ENCODE measurements at places on chromosomes 7 and 10.

GRCh38 chr7:122543891-122544290, 155.0 kb downstream of the RNF133 start:
- DNase-seq: no peak

DNA sequence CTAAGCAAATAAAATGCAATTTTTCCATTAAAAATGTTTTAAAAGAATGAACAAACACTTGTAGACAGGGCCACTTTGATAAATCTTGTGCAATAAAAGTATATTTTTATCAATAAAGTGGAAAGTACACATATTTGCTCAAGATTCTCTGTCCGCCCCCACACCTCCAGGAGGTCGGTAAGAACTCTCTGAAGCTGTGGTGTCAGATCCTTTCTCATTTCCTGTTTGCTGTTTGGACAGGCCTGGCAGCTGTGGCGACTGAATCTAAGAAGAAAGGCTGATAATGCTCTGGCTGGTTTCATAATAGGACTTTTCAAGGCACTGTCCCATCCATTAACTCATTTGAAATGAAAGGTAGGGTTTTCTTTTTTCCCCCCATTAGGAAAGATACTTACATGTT, 15.3 kb upstream of the ASB4 start:
- DNase-seq: no peak

DNA sequence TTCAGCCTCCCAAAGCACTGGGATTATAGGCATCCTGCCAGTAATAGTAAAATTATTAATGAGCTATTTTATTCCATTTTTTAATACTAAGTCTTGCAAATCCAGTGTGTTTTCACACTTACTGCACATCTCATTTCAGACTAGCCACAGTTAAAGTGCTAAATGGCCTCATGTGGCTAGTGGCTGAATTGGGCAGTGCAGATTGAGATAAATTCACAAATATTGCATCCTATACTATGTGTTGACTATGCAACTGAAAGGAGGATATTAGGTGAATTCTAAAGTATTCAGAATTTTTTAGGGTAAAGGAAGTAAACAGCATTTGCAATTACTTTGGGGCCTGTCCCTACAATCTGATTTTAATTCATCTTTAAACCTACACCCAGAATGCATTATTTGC, 10.2 kb downstream of the APBB1IP start:
- DNase-seq: no peak

- no peak for DNase-seq
Observed at GRCh38 chr7:137984181-137985041, 17.5 kb downstream of the CREB3L2 start.

DNA sequence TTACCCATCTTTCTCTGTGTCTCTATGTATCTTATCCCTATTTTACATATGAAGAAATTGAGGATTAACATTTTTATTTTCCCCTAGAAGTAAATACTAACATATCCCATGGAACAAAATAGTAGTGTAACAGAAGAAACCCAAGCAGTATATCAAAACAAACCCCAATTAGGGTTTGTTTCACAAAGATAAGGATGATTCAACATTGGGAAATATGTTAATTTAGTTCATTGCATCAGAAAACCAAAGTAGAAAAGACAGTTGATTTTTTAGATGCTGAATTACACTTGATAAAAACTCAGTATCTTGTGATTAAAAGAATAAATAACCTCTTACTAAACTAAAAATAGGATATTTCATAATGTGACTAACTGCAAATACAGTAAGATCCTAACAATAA, 87.8 kb downstream of the GLCCI1 start:
- DNase-seq: no peak

DNA sequence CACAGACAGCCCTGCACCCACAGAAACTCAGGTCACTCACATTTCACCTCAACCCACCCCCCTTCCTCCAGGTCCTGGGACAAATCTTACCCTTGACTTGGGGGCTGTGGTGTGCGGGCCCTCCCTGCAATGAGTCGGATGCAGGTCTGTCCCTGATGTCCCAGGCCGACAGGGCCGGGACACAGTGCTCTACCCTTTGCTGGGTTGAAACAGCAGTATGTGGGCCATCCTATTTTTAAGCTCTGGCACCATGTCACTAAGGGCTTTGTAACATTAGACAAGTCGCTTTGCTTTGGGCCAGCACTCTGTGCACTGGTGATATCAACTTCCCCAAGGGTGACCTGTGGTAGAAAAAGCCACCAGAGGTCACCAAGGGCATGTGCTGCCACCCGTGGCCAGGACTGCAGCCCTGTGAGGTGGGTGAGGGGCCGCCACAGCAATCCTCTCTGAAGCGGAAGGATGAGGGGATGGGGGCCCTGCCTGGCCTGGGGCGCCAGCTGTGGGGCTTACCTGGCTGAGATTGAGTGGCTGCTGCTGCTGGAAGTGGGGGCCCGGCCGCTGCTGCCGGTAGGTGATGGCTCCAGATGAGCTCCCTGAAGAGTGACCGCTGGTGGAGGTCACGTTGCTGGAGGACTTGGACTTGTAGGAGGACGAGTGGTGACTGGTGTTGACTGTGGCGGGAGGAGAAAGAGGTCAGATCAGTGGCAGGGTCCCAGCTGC, 51.3 kb downstream of the CLEC2L start:
- no peak for DNase-seq

DNA sequence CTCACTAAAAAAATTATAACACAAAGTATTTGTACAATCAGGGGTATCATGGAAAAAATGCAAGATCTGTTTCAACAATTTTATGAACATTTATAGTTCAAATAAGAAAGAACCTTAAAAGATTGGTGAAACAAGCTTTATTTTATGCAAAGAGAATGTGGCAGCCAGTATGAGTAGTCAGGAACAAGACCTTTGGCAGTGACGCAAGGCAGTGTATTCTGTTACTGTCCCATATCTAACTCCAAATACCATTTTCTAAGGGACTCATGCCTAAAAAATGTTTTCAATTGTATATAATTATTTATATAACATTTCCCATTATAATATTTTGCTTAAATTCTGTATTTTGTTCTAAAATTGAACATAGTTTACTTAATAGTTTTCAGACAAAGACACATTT, 19.1 kb upstream of the FAM53B start:
- DNase-seq: no peak

DNA sequence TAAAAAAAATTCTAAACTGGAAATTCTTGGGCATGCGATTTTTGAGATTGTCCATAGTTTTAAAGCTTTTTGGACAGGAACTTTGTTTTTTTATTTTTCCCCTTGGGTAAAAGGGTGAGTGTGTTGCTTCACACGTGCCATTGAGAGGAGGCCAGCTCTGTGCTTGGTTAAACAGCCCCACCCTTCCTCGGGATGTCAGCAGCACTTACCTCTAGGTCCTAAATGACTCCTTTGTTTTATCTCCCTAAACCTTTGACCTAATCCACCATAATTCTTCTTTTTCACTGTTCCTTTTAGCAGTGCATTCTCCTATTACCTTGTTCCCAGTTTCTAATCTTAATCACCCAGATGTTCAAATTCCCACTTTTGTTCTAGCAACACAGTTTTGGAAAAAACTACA, 83.5 kb downstream of the SEMA3D start:
- no peak for DNase-seq

DNA sequence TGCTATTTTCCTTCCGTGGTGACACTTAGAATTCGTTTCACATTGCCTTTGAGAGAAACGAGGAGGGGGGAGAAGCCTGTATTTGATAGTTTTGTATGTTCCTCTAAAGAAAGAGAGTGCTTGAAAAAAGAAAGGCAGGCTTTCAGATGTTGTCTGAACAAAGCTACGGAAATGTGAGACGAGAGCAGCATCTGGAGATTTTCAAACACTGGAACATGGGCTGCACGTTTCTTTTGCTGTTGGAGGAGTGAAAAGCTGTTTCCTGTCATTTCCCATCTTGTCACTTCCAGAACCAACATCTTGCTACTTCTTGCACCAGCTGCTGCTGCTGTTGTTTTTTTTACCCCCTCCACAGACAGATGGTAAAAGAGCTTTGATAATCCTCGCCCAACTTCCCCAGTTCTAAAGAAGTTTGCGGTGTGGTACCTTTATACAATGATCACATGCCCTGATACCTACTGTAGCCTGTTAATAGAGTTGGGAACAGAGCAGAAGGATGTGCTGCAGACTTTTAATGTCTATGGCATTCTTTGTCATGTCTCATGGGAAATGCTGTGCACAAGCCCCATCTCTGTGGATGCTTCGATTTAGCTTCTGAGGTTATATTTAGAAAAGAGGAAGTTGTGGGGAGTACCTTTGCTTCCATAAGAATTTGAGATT, 408.1 kb downstream of the AUTS2 start:
- no peak for DNase-seq

DNA sequence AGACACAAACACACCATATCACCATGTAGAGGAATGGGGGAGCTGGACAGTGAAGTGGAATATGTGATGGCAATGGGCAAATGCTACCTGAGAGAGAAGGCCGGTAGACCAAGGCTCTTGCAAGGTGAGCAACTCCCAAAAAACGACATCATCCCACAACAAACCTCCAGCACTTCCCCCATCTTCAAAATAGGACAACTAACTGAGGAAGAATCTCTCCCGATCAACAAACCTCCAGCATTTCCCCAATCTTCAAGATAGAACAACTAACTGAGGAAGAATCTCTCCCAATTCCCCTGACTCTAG, 387.2 kb downstream of the PARD3 start:
- DNase-seq: no peak

DNA sequence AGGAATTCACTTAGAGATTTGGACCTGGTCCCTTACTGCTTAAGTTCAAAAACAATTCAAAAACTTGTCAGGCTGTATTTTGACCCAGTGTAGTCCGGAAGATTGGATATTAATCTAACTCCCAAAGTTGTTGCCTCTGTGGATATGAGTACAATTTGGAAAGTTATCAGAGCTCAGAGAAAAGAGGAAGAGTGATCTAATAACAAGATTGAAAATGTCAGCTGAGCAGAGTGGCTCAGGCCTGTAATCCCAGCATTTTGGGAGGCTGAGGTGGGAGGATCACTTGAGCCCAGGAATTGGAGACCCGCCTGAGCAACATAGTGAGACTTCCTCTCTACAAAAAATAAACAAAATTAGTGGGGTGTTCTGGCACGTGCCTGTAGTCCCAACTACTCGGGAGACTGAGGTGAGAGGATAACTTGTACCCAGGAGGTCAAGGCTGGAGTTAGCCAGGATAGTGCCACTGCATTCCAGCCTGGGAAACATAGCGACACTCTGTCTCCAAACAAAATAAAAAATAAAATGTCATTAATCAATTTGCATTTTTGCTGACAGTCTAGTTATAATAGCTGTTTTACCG, 3.2 kb upstream of the ASCC1 start:
- DNase-seq: no peak

DNA sequence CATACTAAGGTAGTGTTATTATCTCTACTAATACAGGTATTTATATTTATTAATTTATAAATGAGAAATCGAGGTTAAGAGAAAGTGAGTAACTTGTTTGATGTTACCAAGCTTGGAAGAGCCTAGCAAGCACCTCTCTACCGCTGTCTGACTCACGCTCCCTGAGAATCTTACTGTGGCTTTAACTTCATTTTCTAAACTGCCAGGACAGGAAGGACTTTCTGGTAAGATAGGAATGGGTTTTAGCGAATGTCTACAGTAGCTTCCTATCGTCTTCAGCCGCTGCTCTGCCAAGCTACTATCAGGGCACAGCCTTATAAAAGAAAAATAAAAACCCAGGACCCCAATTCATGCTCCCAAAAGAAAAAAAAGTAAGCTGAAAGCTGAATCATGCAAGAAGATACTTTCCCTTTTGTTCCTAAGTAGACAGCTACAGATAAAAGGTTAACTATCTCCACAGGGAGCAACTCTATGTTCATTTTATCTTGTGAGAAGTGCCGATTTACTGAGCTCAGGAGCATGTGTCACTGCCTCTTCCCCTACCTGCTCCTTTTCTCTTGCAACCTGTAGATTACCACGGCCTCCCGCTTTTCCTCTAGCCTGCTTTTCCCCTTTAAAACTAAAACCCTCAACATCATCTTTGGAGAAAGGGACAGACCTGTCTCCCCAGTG, 60.2 kb downstream of the THNSL1 start:
- DNase-seq: no peak

DNA sequence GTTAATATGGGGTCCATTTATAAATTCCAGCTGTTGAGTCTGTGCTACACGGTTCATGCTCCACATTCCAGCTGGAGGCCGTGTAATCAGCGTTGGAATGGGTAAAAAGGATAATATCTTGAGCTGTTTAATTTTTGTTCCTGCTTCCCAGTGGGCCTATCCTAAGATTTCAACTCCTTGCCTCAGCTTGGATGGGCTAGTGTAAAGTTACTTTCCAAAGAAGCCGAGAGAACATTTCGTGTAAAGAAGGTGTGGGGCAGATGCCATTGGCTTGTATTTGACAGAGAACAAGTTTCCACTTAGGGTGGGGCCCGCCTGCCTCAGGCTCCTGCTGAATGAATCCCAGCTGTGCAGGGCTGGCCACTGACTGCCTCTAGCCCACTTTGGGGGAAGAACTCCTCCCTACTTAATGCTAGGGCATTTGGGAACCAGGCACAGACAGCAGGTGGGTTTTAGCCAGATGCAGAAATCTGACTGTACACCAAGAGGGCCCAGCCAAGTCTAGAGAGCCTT, 125.9 kb upstream of the LYZL2 start:
- DNase-seq: no peak

DNA sequence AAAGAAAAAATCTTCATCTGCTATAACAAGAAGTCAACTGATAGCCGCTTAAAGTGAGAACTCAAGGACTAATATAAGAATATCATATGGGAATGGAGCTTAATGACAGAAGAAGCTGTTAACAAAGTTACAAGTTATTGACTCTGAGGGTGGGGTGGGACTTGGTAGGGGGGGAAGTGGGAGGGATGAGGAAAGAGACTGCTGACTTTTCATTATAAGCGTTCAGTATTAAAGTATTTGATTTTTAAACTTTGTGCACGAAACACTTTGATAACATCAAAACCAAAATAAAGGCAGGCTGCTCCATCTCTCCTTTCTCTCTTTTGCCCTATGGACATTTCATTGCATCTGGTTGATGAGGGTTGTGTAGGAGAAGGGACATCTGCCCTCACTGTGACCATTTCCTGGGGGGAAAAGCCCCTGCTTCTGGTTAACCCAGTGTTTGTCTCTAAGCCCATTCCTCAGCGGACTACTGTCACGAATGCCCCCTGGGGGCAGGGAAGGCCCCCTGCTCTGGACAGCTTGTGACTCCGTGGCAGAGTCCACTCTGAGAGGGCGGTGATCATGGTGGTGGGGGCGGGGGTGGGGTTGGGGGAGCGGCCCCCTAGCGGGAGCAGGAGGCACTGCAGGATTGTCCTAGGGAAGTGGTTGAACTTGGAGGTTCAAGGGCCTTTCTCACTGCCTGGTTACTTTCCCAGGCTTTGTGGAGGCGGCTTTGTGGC, 17.4 kb downstream of the SLC13A4 start:
- peak; percentile 7 for DNase-seq

GRCh38 chr10:37856881-37857286, 526 bp downstream of the ZNF248 start:
- peak; percentile 15 for DNase-seq

DNA sequence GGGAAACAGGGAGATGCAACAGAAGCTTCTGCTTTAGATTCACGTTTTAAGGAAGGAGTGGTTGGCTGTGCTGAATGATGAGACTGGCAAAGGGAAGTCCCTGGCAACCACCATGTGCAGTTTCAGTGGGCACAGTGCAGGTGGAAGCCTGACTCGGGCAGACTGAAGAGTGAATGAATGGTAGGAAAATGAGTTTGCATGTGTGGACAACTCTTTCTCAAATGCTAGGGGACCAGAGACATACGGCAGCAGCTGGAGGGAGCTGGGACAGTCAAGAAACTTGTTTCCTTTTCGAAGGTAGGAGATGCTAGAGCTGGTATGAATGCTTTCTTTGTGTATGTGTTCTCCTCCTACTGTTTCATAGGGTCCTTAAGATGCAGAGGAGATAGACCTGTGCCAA, 29.0 kb downstream of the PODXL start:
- no peak for DNase-seq

Data from CD4-positive, alpha-beta T cell treated with Interleukin-2 at 100 ng/mL for 4 hours (primary cell).